ENCODE measurements at places on chromosomes 12 and 14.

DNA sequence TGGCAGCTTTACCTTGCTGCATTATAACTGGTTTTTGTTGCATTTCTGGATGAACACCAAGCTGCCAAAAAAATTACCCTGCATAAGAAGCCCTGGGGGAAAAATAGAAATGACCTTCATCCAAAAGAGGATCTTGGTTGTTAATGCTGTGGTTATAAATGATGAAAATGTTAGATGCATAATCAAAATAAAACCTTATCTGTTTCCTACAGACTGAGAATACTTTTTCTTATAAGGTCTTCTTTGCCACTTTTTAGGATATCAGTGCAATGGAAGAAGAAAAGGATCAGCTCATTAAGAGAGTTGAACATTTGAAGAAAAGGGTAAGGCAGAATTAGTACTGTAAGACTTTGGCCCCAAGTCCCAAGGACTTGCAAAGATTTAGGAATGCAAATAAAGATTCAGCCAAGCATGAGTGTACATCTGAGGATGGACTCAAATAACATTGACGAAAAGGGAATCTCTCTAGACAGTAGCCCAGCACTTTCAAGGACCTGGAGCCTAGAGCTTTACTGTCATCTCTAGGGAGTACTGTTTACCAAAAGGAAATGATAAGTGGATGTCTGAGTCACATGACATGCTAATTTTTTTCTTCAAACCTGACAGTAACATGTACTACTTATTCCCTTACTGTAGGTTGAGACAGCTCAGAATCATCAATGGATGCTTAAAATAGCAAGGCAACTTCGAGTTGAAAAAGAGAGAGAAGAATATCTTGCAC is 10.7 kb downstream of the IFT81 start:
- DNase-seq = no peak

DNA sequence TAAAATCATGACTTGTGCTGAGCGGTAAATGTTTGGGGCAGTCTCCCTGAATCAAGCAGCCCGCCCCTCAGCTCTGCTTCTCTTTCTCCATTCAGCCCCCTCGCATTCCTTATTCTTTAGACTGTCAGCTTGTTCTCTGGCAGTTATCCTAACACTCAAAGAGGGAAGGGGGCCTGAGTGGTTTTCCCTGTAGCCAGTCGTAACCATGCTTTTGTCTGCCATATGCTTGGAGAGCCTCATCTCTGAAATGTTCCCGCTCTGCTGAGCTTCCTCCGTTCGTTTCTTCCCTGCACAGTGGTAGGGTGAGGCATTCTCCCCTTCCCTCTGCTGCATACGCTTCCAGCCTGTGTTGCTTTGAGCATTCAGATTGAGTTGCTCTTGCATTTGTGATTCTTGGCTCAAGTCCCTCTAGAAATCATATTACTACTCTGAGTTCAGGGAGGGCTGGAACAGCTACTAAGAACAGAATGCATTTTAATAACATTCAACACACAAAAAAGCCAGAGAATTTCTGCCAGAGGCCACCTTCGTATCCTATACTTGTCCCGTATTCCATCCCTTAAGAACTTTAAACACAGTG is 119.7 kb downstream of the FBXL14 start:
- DNase-seq = peak; percentile 94

- no peak for DNase-seq
These were observed 13.7 kb upstream of the DERA start for GRCh38 chr12:15897433-15897832.

DNA sequence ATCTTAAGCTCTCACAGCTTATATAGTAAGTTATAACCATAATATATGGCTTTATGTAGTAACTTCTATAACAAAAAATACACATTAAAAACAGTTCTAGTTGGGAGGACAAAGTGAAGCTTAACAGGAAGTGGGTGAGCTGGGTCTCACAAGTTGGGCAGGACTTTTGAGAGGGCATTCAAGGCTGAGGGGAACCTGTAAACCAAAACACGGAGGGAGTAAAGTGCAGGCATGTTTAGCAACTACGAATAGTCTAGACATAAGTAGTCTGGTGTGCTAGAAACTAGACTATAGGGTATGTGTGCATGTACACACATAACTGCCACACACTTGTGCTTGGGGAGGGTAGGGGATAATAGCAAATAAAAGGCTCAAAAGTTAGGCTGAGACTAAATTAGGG is 14.2 kb upstream of the NEK9 start:
- no peak for DNase-seq

DNA sequence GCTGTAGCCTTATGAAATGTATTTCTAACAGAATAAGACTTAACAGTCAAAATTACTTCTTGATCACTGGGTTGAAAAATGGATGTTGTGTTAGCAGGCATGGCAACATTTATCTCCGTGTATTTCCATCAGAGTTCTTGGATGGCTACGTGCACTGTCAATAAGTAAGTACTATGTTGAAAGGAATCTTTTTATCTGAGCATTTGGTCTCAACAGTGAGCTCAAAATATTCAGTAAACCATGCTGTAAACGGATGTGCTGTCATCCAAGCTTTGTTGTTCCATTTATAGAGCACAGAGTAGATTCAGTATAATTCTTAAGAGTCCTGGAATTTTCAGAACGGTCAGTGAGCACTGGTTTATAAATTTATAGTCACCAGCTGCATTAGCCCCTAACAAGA is 15.5 kb downstream of the SCAF11 start:
- no peak for DNase-seq

DNA sequence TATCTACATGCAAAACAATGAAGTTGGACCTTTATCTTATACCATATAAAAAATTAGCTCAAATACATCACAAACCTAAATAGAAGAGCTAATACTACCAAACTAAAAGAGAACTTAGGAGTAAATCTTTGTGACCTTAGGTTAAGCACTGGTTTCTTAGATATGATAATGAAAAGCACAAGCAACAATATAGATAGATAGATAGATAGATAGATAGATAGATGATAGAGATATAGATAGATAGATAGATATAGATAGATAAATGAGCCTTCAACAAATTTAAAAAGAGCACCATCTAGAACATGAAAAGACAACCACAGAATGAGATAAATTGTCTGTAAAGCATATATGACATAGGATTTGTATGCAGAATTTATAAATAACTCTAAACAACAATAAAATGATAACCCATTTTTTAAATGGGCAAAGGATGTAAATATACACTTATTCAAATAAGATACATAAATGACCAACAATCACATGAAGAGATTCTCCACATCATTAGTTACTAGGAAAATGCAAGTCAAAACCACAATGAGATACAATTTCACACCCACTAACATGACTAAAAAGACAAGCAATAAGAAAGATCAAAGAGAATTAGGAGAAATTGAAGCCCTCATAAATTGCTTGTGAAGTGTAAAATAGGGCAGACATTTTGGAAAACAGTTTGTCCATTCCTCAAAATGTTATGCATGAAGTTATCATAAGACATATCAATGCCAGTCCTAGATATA is 293.7 kb downstream of the BTG1 start:
- DNase-seq = no peak

DNA sequence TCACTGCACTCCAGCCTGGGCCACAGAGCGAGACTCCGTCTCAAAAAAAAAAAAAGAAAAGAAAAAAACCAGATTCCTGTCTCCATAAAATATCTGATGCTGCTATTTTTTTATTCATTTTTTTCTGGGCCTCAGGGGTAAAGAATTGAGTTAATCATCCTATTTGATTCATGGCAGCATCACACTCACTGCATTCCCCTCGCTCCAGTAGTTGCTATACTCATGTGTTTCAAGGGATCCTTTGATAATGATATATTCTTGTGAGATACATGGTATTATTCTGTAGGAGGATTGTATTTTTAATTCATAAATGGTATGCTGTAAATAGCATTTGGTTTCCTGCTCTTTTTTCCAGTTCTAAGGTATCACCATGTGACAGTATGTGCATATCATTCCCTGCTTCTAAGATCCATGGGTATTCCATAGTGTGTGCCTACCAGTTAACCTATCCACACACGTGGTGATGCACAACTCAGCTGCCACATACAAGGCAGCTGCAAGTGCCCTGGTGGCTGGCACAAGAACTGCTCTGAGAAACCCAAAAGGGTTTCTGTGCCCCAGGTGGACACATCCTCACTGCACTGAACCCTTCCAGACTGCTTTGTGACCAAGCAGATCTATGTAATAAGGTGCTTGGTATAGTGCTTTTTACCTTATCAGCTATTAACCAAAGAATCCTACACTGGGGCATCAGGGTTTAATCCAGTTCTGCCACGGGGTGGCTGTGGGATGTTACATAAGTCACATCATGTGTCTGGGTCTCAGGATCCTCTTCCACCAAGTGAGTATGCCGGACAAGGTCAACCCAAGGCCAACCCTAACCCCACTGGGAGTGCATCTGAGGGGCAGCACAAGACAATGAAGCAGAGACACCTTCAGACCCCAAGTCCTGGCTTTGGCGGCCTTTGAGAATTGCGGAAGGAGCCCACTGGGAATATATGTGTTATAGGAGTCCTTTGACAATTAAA is 74.6 kb downstream of the ZFP36L1 start:
- DNase-seq = peak; percentile 31

DNA sequence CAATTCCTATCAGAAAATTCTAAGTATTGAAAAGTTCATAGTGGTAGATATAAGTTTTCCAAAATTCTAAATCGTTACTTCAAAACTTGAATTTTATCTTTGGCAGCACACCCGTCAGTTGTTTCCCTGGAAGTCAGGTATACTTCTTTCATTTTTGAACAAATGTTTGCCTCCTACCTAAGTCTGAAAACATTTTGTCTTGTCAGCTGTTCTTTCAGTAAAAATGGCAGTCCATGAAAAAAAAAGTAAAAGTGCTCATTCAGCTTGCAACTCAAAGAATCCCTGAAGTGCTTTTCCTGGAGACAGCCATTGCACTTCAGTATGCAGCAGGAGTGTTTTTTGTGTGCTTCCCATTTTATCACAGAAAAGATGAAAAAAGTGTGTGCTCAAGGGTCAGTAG is 130.1 kb upstream of the NEDD1 start:
- no peak for DNase-seq

DNA sequence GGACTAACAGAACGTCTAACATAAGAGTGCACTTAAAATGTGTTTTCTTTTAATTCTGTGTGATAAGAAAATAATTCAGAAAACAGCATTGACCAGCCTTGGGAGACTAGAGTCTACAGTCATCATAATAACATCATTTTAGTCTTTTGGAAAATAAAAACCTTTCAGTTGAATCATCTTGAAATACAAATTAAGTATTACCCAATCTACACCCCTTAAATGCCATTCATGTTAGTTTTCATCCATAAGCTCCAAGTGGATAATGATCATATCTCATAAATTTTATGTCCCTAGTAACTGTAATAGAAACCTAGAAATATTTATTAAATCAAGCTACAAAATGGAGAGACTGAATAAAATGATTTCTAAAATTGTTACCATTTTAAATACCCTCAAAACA is 32.4 kb downstream of the EPS8 start:
- DNase-seq = no peak

- no peak for DNase-seq
These were observed 390.7 kb downstream of the SYT1 start for GRCh38 chr12:79255288-79255687.

DNA sequence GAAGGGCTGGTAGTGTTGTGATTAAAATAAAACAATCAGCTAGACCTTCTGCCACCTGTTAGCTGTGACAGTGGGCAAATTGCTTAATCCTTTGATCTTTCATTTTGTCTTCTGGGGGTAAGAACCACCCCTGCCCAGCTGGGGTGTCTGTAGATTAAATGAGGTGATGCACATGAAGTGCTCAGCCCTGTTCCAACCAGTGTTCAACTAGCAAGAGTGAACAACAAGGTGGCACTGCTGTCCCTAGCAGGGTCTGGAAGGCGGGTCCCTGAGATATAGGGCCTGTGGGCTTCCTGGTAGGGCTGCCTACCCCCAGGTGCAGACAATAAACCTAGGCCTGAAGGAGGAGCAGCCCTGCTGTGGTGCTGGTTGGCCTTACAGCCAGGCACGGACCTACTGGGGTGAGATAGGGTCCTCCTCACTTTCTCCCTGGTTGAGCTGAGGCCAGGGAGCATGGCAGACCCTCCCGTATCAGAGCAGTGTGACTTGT is 60.6 kb downstream of the ARL6IP4 start:
- DNase-seq = no peak

DNA sequence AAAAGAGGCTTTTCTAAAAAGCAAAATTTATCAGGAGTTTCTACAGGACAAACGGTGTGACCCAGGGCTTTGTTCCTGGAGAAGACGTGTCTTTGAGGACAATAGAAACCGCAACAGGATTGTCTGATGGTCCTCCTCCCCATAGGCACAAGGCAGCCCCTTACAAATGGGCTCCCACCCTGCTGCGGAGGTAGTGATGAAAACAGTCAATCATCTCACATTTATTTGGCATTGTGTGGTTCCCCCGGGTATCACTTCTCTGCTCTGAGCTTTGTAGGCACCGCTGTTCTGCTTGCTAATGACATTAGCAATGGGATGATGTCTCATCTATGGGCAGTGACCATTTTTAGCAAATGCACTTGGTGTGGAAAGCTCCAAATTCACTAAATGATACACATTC is 155.5 kb upstream of the TMPO start:
- no peak for DNase-seq

DNA sequence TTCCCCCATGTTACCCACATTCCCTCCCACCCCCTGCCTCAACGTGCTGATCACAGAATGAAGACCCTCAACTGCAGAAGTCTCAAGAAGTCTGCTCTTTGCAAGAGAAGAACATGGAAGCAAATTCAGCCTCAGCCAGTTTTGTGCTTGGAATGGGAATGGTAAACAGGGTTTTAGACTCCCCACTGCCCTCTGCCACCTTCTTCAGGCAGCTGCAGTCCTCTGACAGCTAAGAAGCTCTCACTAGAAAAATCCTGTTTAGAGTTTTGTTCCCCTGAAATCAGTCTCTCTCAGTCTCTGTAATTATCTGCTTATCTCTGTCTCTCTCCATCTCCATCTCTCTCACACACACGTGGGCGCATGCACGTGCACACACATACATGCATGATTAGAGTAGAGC is 85.4 kb downstream of the CRACR2A start:
- no peak for DNase-seq

- no peak for DNase-seq
These were observed 1293.7 kb upstream of the FLRT2 start for GRCh38 chr14:84236290-84236689.

GRCh38 chr14:88496414-88496813 is 58.4 kb downstream of the PTPN21 start:
- no peak for DNase-seq

Measured in Daoy (cell line).